ENCODE measurements at places on chromosomes 7 and 10.
A peak's percentile ranks its signal among the peaks of the same experiment; 100 is the strongest.

- DNase-seq: no peak
Observed at GRCh38 chr7:152667958-152668357, 8.0 kb downstream of the XRCC2 start.

- no peak for DNase-seq
Observed at GRCh38 chr10:121566755-121567154, 31.5 kb downstream of the FGFR2 start.

GRCh38 chr7:122637784-122638183, 61.1 kb downstream of the RNF133 start:
- DNase-seq: no peak

- DNase-seq: no peak
Observed at GRCh38 chr10:132058793-132059759, 6.7 kb upstream of the JAKMIP3 start.

DNA sequence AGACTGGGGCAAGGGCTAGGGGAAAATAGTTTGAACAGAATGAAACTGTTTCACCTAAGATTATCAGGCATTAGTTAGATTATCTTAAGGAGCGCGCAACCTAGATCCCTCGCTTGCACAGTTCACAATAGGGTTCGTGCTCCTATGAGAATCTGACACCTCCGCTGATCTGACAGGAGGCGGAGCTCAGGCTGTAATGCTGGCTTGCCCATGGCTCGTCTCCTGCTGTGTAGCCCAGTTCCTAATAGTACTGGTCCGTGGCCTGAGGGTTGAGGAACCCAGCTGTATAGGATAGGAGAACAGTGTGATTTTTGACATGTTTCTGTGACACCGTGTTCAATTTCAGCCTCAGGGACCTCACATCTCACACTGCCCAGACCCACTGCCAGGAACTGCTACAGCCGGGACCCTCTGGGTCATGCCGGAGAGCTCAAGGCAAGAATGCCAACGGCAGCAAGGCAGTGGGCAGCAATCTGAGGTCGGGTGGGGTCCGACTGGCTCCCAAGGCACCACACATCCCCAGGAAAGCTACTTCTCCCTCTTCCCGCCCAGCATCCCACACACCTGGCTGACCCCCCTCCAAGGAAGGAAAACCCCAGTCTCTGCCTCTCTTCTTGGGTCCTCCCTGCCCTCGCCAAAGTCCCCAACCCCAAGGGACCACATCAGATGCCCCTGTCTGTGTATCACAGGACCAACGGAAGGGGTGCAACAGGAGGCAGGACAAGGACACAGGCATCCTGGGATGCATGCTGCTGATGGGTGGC, 31.7 kb downstream of the CAMK2B start:
- no peak for DNase-seq

GRCh38 chr10:120810298-120810697, 40.9 kb upstream of the WDR11 start:
- DNase-seq: no peak

GRCh38 chr10:69847883-69848282, 46.2 kb downstream of the COL13A1 start:
- no peak for DNase-seq

DNA sequence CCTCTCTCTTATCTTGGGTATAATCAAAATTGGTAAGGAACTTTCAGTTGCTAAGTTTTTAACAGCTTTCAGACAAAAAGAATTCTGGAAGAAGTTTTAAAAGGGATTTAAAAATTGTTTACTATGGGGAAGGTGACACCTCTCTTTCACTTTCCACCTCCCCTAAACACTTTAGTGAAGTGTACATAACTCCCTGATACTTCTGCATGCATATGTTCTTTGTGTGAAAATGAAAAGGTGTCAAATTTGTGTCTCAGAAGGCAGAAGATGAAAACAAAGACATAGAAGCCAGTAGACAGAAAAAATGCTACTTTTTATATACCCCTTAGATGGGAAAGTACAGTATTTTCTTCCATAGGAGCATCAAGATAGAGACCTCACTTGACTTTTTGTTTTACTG, 117.8 kb downstream of the TMEM26 start:
- no peak for DNase-seq

- DNase-seq: no peak
Observed at GRCh38 chr7:147639037-147639436, 951.5 kb upstream of the C7orf33 start.

DNA sequence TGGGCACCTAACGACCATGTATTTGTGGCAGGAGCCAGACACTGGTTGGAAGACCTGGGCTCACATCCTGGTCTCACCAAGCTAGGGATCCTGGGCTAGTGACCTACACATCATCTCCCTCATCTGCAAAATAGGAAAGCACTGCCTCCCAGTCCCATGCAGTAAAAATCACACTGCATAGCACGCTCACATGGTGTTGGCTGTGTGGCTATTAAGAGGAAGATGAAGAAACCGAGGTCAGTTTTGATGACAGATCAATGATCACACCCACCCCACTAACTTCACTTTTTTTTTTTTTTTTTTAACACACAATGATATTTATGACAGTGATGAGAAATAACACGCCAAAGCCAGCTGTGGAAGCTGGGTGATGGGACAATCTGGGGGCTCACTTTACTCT, 146.5 kb downstream of the RNF216 start:
- no peak for DNase-seq

- peak; percentile 1 for DNase-seq
Observed at GRCh38 chr7:117401293-117402002, 25.8 kb downstream of the ASZ1 start.

- peak; percentile 27 for DNase-seq
Observed at GRCh38 chr10:117266400-117266799, 25.5 kb downstream of the SLC18A2 start.

- DNase-seq: no peak
Observed at GRCh38 chr7:8365499-8366110, 67.8 kb upstream of the NXPH1 start.

DNA sequence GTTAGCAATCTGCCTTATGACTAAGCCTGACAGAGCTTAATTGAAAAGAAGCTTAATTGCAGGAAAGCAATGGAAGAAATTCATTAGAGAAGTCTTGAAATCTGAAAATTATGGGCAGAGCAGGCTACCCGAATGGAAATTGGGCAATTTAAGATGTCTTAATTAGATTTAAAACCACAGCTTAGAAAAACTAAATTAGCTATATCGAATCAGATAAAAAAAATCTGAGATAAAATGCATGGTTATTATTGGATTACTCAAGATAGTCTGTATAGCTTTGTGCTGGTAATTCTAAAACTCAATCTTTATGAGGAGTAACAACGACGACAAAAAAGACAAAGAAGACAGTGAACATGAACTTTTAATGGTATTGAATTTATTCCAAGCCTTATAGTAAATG, 248.1 kb upstream of the LRRN3 start:
- no peak for DNase-seq

- no peak for DNase-seq
Observed at GRCh38 chr10:102965311-102965851, 47.3 kb downstream of the CNNM2 start.

DNA sequence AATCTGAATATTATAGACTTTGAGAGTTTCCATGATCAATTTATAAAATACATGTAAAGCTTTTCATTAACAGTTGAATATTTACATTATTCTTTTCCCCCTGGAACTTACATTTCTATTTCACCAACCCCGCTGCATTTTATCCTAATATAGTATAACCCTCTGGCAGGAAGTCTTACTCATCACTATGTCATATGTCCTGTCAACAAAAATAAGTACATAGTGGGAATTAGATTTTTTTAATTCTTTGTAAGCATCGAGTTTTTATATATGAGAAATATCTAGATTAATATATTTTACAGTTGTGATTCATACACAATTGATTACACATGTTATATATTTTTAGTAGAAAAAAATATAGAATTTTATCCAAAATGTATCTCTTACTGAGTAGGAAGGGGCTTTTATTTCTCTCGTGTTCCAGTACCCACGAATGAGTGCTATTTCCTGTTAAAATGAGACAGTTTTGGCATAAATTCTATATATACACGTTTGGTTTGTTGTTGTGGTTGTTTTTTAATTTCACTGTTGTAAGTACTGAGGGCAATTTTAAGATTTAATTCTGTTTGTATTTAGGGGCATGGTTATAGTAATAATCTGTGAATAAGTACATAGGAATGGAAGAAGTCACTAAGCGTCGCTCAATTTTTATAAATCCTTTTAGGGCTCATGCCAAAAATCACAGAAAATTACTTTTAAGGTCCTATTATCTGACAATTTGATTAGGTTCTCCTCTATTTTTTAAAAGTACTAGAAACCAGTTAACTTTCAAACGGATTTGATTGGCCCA, 87.1 kb downstream of the HECW1 start:
- DNase-seq: no peak

DNA sequence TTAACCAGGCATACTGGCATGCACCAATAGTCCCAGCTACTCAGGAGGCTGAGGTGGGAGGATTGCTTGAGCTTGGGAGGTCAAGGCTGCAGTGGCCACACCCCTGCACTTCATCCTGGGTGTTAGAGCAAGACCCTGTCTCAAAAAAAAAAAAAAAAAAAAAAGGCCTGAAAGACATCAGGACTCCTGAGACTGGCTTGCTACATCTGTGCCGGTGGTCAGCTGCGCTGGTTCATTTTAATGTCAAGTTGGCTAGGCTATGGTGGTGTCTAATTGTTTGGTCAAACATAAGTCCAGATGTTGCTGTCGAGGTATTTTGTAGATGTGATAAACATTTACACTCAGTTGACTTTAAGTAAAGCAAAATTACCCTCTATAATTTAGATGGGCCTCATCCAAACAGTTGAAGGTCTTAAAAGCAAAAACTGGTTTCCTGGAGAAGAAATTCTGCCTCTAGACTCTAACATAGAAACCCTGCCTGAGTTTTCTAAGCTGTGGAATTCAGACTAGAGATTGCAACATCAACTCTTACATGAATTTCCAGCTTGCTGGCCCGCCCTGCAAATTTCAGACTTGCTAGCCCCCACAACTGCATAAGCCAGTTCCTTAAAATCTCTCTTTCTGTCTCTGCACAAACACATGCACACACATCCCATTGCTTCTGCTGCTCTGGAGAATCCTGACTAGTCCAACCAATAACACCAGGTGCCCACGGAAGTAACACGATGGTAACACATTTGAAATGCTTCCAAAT, 18.2 kb downstream of the MYOF start:
- DNase-seq: no peak

GRCh38 chr10:66586897-66587679, 338.7 kb upstream of the LRRTM3 start:
- DNase-seq: no peak

- DNase-seq: no peak
Observed at GRCh38 chr7:69992938-69993337, 394.7 kb downstream of the AUTS2 start.

GRCh38 chr10:79293841-79294581, 53.3 kb upstream of the PPIF start:
- DNase-seq: no peak

DNA sequence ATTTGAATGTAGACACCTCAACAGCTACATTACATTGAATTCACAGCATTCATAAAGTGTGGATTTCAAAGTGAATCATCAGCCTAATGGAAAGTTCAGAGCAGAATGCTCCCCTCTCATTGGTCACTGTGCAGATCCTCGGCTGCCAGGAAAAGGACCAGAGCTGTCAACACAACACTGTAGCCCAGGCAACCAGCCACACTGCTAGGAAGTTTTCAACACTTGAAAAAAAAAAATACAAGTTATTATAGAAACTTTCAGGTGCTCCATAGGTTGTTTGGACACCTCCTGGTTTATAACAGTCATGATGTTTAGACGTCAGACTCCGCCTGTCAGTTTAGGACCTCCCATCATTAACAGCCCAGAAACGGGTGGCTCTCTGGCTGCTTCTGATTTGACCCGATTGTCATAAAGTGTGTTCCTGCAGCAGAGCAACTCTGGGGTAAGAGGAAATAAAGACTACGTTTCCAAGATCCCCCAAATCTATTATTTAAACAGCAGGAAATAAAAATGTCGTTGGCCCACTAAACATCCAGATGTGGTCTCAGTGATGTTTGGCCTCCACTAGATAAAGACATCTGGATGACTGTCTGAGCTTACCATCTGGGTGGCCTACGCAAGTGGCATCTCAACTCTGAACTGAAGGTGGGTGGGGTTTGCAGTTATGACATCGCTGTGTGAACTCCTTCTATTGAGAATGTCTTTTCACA, 117.4 kb downstream of the CABCOCO1 start:
- no peak for DNase-seq

DNA sequence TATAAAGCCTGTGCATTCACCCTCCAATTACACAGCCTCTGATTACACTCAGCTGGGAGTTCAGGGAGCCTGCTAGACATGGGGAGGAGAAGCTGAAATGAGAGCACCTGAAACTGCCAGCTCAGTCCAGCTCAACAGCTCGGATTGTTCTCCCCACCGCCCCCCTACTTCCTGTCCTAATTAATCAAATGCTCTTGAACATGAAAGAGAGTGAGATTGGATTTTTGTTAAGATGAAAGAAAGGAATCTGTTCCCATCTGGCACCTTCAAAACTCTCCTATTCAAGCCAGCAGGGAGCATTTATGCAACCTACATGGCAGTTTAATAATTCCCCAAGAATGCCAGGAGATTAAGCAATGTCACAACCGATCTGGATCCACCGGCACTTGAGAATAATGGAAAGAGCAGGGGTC, 98.0 kb downstream of the NPSR1 start:
- no peak for DNase-seq

GRCh38 chr7:86908948-86909347, 150.5 kb downstream of the ELAPOR2 start:
- DNase-seq: no peak

GRCh38 chr7:69686366-69686765, 88.1 kb downstream of the AUTS2 start:
- DNase-seq: no peak

- no peak for DNase-seq
Observed at GRCh38 chr10:14621037-14621436, 153.7 kb downstream of the FAM107B start.

- DNase-seq: no peak
Observed at GRCh38 chr7:155453296-155454182, 4.4 kb upstream of the EN2 start.

GRCh38 chr7:47504551-47505311, 77.2 kb downstream of the TNS3 start:
- DNase-seq: no peak

- DNase-seq: no peak
Observed at GRCh38 chr7:116408166-116408565, 91.4 kb upstream of the CAV2 start.

GRCh38 chr10:28681291-28681763, 4.0 kb downstream of the BAMBI start:
- DNase-seq: no peak

DNA sequence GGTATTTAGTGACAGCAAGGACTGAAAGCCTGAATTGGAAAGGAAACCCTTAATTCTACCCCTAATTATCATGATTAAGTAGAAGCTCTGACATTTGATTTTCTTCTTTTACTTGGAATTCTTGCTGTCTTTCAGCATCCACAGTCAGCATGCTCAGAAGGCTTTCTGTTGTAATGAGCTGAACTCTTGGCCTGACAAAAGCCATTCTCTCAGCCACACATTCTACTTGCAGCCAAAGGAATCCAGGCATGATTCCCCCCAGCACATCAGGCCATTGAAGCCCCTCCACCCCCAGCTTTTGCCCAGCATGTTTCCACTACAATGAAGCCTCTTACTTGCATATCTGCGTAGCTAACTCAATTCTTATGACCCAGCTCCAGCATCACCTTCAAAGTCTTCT, 94.3 kb upstream of the FRMD4A start:
- DNase-seq: no peak

GRCh38 chr10:132548869-132549268, 11.3 kb downstream of the INPP5A start:
- no peak for DNase-seq

GRCh38 chr7:20158684-20159083, 58.5 kb downstream of the MACC1 start:
- no peak for DNase-seq

GRCh38 chr7:68722044-68722443, 876.2 kb upstream of the AUTS2 start:
- no peak for DNase-seq

GRCh38 chr7:129723679-129724078, 112.2 kb downstream of the NRF1 start:
- no peak for DNase-seq

Data from CMK (cell line).